ENCODE measurements at places on chromosomes 7 and 10.

GRCh38 chr7:135786911-135787310, 38.3 kb upstream of the FAM180A start:
- no peaks in the 10 kb centered on the region for H3K36me3 ChIP-seq
- no peak overlapping the region for H3K4me3 ChIP-seq
- DNase-seq = no peak
- H3K27me3 ChIP-seq = no peaks in the 10 kb centered on the region
- no peaks in the 10 kb centered on the region for H3K4me1 ChIP-seq

GRCh38 chr10:33661580-33662336, 327.3 kb upstream of the NRP1 start:
- DNase-seq = no peak
- no peaks in the 10 kb centered on the region for H3K27me3 ChIP-seq
- H3K4me1 ChIP-seq = no peaks in the 10 kb centered on the region
- no peaks in the 10 kb centered on the region for H3K36me3 ChIP-seq
- H3K4me3 ChIP-seq = no peak overlapping the region

- no peak for DNase-seq
- H3K4me3 ChIP-seq = no peak overlapping the region
- no peaks in the 10 kb centered on the region for H3K27me3 ChIP-seq
- peaks cover 16% of the 10 kb centered on the region for H3K4me1 ChIP-seq
- peaks cover 1% of the 10 kb centered on the region for H3K36me3 ChIP-seq
Observed at GRCh38 chr7:103299660-103300059, 2.4 kb downstream of the PMPCB start.

DNA sequence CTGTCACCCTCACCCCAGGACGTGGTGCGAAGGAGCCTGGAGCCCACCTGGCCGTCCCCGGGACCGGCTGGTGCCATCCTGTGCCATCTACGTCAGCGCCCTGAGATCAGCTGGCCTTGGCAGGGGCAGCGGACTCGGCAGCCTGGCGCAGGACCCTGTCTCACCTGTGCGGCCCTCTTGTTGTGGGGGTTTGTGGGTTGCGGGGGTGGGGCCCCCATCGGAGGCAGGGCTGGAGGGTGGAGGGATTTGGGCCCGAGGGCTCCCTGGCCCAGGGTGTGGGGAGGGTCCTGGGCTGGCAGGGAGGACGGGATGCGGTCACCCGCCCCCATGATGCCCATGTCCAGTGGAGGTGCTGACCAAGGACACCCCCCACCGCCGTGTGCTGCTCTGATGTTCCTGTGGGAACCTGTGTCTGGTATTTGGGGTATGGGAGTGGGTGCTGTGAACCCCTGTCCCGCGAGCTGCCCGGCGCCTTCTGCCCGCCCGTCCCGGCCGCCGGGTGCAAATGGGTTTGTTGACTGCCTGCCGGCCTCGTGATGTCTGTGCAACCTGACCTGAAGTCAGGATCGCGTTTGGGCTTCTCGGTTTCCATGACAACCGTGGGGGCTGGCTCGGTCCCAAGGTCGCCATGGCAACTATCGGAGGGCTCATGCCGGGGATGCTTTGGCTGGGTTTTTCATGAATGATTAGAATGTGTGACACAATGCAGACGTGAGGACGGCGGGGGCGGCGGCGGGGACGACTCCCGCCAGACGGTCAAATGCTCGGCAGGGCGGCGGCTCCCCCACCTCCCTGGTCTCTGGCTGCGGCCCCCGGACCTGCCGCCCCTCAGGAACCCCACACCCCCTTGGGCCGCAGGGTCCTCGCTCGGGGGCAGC, 7.3 kb downstream of the MAFK start:
- peaks cover 6% of the 10 kb centered on the region for H3K36me3 ChIP-seq
- peak overlapping the region; percentile 34 for H3K4me3 ChIP-seq
- no peaks in the 10 kb centered on the region for H3K27me3 ChIP-seq
- peak overlapping the region; percentile 89 for H3K27ac ChIP-seq
- H3K4me1 ChIP-seq = peaks cover 19% of the 10 kb centered on the region
- peak; percentile 85 for DNase-seq

DNA sequence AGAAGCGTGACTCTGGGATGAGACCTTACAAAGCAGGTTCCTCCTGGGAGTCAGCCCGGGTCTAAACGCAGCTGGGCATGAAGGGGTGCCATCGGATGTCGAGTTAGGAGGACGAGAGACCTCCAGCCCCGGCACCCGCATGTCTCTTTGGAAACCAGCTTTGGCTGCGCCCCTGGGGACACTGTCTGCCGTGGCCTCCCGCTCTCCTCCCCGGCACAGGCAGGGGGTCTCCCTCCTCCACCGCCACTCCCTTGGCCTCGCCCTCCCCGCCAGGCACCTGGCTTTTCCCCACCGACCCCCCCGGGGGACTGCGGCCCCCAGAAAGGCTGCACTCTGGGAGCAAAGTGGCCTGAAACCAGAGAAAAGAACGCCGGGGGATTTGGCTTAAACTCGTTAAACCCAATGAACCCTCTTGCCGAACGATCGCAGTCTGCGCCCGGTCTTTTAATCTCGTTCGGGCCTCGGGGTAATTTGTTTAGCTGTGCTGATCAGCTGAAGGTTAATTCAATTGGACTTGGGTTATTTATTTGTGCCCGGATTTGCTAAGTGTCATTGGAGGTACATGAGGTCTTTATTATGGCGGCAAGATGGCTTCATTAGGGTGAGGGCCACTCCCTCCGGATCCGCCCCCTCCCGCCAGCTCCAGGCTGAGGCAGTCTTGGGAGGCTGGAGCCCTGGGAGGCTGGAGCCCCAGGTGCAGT, 16.4 kb upstream of the PSMG3 start:
- no peak overlapping the region for H3K4me3 ChIP-seq
- H3K4me1 ChIP-seq = peaks cover 5% of the 10 kb centered on the region

DNA sequence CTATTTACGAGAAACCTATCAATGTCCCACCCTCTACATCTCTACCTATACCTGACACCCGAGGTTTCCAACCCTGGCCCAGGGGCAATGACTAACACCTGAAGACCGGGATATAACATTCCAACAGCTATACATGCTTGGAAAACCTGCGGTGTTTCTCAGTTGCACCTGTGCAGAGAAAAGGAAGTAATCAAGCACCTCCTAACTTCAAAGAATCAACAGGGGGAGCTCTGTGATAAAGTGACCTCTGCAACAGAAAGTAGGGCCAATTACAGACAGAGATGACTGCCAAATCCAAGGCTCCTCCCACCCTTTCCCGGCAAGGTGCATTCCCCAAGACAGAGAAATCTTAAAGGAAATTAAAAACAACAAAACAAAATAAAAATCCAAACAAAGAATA, 41.3 kb downstream of the CCDC6 start:
- H3K27me3 ChIP-seq = no peaks in the 10 kb centered on the region
- no peak overlapping the region for H3K4me3 ChIP-seq
- H3K36me3 ChIP-seq = no peaks in the 10 kb centered on the region
- DNase-seq = no peak
- H3K27ac ChIP-seq = no peak overlapping the region

GRCh38 chr10:86303626-86304025, 63.0 kb downstream of the GRID1 start:
- H3K4me3 ChIP-seq = no peak overlapping the region
- H3K36me3 ChIP-seq = no peaks in the 10 kb centered on the region
- H3K27ac ChIP-seq = no peak overlapping the region
- no peaks in the 10 kb centered on the region for H3K27me3 ChIP-seq

DNA sequence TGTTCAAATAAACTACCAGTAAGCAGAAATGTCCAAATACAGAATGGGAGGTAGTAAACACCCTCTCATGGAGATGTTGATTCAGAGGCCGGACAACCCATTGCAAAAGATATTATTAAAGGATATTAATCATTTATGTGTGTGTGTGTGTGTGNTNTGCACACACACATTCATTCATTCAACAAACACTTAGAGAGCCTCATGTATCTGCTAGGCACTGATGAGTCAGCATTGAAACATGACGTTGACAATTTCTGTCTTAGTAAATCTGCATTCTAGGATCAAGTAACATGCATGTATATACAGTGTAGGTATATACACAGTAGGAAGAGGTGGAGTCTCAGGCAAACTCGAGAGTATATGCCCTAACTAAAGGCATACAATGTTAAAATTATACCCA, 187.0 kb downstream of the ZNF365 start:
- H3K27me3 ChIP-seq = no peaks in the 10 kb centered on the region
- H3K4me3 ChIP-seq = no peak overlapping the region
- DNase-seq = no peak
- H3K27ac ChIP-seq = no peak overlapping the region

DNA sequence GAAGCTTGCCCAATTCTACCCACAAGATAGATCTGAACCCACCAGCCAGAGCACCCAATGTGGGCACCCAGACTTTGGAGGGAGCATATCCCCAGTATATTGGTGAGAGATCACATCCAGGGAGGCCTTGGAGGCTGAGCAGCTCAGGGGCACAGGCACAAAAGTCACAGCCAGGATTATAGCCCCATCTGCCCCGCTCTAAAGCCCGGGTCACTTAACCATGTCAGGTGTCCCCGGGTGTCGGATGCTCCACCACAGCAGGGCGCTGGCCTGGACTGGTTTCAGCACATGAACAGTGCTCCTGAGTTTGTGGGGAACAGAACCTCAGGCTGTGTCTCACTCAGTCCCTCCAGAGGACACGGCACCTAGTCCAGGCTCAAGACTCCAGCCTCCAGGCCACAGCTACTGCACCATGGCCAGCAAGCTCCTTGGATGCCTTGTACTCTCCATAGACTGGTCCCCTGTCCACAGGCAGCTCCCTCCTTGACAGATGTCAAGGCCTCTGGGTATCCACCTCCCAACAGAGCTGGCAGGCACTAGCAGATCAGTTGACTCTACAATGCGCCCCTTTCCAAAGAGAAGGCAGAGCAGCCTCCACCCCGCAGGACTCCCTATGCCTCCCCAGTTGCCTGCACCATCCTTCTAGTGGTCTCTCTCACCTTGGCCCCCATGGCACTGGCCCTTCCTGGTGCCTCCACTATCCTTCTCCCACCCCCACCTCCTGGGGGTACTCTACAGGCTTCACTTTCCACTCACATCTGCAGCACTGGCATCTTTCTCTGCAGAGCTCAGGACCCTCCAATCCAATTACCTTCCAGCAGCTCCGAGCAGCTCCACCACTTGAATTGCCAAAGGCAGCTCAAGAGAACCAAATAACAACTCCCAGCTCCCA, 306.0 kb downstream of the GRID1 start:
- no peak overlapping the region for H3K4me3 ChIP-seq
- H3K36me3 ChIP-seq = no peaks in the 10 kb centered on the region
- H3K27me3 ChIP-seq = no peaks in the 10 kb centered on the region
- H3K27ac ChIP-seq = no peak overlapping the region
- no peaks in the 10 kb centered on the region for H3K4me1 ChIP-seq

DNA sequence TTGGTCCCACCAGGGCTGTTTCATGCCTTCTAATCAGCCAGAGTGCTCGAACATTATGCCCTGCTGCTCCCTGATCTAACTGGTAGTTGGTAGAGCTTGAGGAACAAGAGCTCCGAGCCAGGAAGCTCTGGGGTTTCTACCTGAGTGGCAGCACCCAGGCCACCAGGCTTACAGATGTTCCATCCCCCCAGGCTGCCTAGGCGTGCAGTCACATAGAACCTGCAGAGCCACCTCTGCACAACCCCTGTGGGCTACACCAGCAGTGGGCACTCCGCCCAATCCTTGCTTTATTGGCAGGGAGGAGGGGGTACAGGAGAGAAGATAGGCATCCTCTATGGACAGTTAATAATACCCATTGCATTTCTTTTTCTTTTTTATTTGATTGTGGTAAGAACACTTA, 21.8 kb downstream of the MAP3K8 start:
- DNase-seq = no peak
- H3K36me3 ChIP-seq = peaks cover 1% of the 10 kb centered on the region
- no peaks in the 10 kb centered on the region for H3K4me1 ChIP-seq
- H3K4me3 ChIP-seq = no peak overlapping the region

GRCh38 chr10:61784354-61785133, 117.0 kb upstream of the ARID5B start:
- H3K27me3 ChIP-seq = no peaks in the 10 kb centered on the region
- no peak overlapping the region for H3K4me3 ChIP-seq
- H3K27ac ChIP-seq = no peak overlapping the region
- DNase-seq = no peak

DNA sequence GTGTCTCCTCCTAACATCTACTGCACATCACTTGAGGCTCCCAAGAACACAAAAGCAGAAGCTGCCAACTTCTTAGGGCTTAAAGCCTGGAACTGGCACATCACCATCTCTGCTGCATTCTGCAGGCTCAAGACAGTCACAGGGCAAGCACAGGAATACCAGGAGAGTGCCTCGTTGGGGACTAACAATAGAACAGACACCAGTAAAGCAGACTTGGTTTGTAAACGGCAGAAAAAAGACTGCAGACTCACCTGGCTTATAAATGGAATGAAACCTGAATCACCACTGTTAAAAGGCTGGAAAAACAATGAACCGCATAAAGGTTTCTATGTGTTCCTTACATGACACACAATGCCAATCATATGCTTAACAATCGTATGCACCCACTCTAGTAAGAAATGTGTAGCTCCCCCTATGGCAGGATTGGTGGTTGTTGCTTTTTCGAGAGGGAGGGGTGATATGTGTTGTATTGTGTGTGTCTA, 12.8 kb downstream of the RHEB start:
- H3K36me3 ChIP-seq = no peaks in the 10 kb centered on the region
- H3K4me3 ChIP-seq = no peak overlapping the region
- no peak for DNase-seq
- H3K4me1 ChIP-seq = peaks cover 1% of the 10 kb centered on the region
- H3K27ac ChIP-seq = no peak overlapping the region

- no peak for DNase-seq
- H3K27ac ChIP-seq = no peak overlapping the region
- H3K4me3 ChIP-seq = peak overlapping the region; percentile 72
- peaks cover 11% of the 10 kb centered on the region for H3K4me1 ChIP-seq
- H3K27me3 ChIP-seq = no peaks in the 10 kb centered on the region
Observed at GRCh38 chr10:35642793-35643114, 658 bp upstream of the FZD8 start.

- H3K27me3 ChIP-seq = no peaks in the 10 kb centered on the region
- no peak for DNase-seq
- no peak overlapping the region for H3K27ac ChIP-seq
- H3K36me3 ChIP-seq = no peaks in the 10 kb centered on the region
Observed at GRCh38 chr7:132141109-132141508, 435.2 kb downstream of the PLXNA4 start.

DNA sequence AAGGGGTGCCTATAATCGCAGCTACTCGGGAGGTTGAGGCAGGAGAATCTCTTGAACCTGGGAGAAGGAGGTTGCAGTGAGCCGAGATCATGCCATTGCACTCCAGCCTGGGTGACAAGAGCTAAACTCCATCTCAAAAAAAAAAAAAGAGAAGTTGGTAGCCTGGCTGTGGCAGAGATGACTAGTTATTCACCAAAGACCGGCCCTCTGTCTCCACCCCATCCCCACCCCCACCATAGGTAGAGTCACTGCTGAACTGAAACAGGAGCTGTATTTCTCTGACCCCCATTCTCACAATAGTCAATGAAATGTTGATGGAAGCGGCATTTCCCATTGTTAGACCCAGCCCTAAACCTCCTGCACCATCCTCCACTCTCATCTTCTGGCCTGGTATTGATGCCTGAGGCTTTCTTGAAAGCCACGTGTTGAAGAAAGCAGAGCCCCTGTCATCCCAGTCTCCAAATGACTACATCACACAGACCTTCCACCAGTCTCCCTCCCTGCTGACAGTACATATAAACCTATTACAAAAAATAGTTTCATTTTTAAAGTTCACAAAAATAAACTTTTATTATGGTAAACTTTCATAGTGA, 9.4 kb upstream of the PIK3CG start:
- no peaks in the 10 kb centered on the region for H3K4me1 ChIP-seq
- no peak overlapping the region for H3K27ac ChIP-seq
- H3K27me3 ChIP-seq = no peaks in the 10 kb centered on the region
- no peak overlapping the region for H3K4me3 ChIP-seq

Data from liver (tissue), 10 donors.